SK-N-SH (cell line): ENCODE measurements at places on chromosomes 5 and 9.

DNA sequence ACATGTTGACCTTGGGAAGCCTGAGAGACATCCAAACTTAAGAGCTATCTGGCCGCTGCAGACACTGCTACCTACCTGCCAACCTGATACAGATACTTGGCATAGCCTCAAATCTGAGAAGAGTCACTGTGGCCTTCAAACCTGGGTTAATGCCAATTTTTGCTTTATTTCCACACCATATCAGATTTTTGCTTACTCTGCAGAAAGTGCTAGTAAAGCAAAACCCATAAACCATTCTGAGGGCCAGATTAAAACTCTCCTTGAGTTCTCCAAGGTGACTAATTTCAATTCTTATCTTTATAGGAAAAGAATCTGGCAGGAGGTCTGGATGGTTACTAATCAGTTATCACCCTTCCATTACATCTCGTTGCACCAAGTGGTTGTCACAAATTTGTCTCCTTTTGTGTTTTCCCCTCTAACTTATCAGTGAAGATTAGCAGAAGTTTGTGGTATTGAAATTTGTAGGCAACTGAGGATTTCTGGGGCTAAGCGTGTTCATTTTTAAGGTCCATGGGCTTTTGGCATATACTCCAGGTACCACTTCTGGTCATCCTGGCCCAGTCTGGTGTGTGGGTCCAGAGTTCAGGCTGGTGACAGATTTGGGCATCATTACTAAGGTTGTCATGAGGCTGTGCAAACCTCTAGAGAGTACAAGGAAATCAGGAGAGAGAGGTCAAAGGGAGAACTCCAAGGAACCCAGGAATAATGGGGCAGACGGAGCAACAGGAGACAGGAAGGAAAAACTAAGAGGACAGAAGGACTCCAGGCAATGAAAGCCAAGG lies 177.9 kb downstream of the TSSK1B start:
- DNase-seq = no peak

- DNase-seq = peak; percentile 69
These were observed 8.2 kb downstream of the TENT4A start for GRCh38 chr5:6721442-6721841.

DNA sequence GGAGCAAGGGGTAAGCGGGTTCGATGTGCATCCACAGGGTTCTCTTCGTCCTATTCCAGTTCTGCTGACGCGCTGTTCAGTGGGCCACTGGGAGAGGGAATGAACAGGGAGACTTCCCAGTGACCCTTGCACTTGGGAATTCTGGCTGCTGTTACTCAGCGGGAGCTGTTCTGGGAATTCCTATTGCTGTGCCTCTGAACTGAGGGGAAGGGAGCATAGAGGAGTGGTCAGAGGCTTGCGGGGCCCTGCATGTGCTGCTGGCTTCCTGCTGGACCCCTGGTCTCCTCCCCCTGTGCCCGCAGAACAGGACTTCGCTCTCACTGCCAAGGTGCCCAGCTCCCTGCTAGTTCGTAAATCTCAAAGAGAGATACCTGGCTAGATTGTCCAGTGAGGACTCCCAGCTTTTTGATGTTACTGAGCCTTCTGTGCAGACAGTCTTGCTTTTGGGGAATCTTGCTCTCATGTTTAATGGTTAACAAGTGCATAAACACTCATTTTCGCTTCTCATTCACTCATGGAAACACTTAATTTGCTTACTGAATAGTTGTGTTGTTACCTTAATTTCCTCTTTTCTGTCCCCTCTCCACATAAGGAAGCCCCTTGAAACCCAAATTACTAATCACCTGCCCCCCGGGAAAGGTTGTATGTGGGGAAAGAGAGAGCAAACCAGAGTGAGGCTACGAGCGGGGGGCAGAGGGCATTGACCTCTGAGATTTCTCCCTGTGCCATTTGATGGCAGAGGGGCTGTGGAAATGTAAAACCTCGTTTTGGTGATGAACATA lies 5.9 kb downstream of the TRIO start:
- DNase-seq = no peak

GRCh38 chr9:30713243-30713642 lies 1671.2 kb upstream of the ACO1 start:
- DNase-seq = peak; percentile 35

GRCh38 chr5:123943151-123943550 lies 431.2 kb downstream of the CSNK1G3 start:
- DNase-seq = no peak

DNA sequence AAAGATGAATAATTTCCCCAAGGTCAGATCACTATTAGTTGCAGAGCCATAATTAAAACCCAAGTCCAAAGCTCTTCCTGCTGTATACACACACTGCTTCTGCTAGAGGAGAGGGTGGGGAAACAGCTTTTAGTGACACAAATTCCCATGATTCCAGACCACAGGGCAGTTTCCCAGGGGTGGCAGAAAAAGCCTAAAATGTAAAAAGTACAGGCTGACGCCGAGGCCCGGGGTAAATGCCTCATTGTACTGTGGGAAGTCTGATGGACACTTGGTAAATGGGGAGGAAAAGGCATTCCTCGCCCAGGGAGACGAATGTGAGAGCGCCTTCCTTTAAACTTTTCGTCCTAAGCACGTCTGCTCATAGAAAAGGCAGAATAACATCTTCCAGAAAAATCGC lies 65.7 kb downstream of the DENND1A start:
- no peak for DNase-seq

DNA sequence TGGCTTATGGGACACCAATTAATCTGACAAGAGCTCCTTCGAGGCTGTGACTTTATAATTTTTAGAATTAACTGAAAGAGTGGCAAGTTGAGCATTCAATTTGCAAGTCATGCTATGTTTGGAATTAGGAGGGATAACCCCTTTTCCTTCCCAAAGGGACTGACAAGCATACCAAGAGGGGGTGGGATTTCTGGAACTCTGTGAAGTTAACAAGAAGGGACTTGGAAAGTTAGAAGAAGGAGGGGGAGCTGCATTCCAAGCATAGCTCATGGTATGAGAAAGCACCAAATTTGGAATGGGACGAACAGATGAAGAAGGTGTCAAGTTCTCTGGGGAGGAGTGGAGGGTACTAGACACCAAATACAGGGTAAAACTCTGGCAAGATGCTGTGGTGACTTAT lies 8.9 kb upstream of the PALM2AKAP2 start:
- DNase-seq = no peak

DNA sequence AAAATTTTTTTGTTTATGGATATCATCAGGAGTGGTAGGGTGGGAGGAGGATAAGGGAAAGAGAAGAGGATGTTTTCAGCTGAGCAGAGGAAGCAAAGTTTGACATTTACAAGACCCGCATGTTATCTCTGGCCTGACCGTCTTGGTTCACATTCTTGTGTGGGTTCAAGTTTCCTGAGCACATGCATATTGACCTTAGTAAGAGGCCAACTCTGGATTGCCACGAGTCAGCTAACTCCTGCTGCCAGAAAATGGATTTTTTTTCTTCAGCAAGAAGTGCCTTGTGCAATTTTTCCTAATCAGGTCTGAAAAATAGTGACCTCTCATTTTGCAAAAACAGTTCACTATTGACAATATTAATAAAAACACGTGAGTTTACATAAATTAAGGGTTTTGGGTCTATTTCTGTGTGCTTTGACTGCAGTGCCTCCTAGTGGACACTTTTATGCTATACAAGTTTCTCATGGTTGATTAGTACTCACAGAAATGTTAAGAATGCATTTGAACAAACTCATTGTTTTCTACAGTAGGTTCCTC lies 27.1 kb upstream of the BASP1 start:
- peak; percentile 35 for DNase-seq

DNA sequence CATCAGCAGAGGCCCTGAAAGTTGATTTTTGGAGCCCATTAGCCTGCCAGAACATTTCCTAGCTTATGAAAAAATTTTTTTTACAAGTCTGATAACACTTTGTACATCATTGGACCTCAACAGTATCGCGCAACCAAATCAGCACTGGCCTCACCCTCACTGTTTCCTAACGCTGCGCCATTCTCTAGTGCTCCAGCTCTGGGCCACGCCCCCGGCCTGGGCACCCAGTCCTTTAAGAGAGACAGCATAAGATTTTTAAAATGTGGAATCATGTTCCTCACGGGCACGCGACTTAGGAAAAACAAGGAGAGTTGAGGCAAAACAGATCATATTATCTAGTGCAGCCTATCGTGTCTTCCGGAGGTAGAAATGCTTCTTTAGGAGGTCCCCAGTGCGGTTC lies 114.5 kb downstream of the BOD1 start:
- no peak for DNase-seq

DNA sequence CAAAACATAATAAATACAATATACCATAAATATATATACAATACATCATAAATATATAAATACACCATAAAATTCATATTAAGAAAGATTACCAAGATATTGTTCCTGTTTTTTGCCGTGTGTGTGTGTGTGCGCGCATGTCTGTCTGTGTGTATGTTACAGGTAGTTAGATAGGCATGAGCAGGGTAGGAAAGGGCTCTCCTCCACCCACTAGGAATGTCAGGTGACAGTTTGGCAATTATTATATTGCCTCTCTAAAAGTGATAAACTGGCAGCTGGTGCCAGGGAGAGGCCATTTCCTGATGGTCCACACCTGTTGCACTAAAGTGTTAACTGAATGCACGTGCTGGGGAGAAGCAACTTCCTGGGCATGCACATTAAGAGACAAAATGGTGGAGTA lies 232.8 kb downstream of the ADAMTS6 start:
- DNase-seq = no peak

DNA sequence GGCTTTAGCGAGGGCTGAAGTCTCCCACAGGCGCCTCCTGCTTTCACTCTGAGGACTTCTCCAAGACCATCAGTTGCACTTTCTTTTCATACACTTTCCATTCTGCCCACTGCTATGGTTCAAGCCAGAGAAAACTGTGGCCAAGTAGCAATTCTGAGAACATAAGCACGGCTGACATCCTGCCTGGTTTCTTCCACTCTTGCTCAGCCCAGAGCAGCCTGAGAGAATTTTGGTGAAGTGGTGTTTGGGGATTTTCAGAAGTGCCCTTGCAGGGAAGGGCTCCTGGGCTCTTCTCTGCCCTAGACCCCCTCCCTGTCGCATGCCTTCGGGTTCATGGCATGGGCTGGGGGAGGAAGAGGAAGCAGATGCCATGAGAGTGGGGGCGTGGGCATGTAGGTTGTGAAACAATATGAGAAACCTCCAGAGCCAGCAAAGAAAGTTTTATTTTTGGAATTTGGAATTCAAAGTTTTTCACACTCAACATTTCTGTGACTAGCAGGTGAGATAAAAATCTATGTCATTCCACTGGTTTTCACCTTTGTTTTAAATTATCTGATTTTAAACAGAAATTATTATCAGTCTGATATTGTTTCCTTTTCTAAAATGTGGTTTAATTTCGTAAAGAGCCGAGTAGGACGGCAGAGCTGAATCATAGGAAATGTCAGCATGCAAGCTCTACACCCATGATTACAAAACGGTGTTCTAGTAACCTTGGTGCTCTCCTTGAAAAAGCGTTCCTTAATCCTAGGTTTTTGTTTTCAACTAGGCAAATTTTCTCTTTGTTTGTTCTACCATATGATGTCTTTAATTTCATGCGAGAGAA lies 27.8 kb upstream of the TNFSF8 start:
- no peak for DNase-seq

GRCh38 chr5:177327539-177328522 lies 16.1 kb upstream of the MXD3 start:
- DNase-seq = no peak

- DNase-seq = no peak
These were observed 16.3 kb upstream of the SLC12A7 start for GRCh38 chr5:1127959-1128785.

- DNase-seq = no peak
These were observed 6.0 kb downstream of the SLC2A6 start for GRCh38 chr9:133472753-133473378.

DNA sequence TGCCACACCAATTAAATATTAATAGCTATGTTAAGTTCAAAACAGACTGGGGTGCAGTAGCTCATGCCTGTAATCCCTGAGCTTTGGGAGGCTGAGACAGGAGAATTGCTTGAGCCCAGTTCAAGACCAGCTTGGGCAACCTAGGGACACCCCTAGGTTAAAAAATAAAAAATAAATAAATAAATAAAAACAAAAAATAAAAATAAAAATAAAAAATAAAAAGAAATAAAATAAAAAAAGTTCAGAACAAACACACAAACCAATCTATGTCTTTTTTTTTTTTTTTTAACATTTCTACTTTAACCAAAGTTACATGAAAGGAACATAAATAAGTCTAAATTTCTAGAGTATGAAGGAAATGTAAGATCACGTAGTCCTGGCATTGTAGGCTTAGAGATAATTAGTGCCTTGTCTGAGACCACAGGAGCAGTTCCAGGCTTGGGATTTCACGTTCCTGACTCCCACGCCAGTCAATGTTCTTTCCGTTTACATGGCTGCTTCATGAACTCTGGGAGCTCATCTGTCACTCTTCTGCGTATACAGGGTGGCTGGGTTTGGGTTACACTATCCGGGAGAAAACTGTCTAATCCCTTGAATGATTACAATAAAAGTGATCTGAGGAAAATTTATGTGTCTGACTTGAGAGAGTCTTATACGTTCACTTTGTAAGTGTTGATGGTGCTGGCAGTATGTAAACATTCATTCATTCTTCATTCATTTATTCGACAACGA lies 85.2 kb downstream of the KIAA1958 start:
- DNase-seq = no peak

GRCh38 chr5:3380689-3381088 lies 214.9 kb upstream of the IRX1 start:
- no peak for DNase-seq

DNA sequence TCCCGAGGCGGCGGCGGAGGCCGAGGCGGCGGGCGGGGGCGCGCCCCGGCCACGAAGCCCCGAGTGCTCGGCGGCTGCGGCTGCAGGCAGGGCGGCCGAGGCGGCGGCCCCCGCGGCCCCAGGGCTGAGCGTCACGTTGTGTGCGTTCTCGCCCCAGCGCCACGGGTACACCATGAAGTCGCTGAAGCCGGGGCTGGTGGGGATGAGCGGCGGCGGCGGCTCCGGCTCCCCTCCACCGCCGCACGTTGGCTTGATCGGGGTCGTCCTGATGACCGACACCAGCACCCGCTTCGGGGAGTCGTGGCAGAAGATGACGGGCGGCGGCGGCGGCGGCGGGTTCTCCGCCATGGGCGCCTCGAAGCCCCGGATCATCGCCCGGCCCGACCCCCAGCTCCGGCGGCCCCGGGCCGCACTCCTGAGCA lies 498 bp downstream of the ZNF367 start:
- peak; percentile 53 for DNase-seq

GRCh38 chr5:4987431-4987830 lies 152.7 kb upstream of the ADAMTS16 start:
- DNase-seq = no peak

DNA sequence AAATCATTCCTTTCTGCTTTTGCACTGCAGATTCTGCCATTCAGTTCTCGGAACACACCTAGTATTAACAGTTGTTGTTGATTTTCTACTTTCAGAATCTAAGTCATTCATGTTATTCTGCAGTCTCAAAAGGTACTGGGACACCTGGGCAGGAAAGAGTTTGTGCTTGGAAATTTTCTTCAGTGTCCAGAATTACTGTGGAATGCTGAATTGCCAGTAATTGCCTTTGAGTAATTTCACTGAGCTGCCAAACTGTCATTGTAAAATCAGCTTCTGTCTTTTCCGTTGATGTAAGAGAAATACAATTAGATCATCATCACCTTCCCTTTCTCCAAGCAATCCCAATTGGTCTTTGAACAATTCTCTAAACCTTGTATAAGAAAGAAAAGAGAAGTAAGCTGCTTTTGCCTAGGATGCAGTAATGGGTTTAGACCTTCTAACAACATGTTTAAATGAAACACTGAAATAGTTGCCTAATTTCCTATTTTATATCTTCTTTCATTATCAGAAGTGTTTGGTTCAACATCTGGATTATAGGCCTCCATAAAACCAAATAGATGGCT lies 75.7 kb upstream of the TGFBR1 start:
- DNase-seq = no peak
